Fibroblast of skin of left quadriceps (primary cell): ENCODE measurements at places on chromosomes 12 and 14.

DNA sequence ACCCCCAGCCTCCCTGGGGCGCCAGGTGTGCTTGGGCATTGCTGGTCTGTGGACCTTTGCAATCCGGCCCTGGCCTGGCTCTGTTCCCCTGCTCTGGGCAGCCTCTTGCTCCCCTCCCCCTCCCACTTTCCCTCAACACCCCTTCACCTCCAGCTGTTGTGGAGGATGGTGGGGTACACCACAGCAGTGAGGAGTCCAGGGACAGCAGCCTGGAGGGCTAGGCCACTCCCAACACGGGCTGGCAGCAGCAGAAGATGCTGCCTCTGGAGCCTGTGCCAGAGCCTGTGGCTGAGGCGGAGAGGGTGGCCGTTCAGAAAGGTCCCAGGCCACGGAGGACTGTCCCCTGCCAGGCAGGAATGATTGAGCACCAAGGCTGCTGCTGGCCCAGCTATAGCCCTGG, 7.6 kb downstream of the ZBTB42 start:
- no peak for DNase-seq

- no peak for DNase-seq
Observed at GRCh38 chr12:121365416-121366062, 13.3 kb upstream of the ANAPC5 start.

- no peak for DNase-seq
Observed at GRCh38 chr12:5534426-5535199, 102.7 kb downstream of the NTF3 start.

DNA sequence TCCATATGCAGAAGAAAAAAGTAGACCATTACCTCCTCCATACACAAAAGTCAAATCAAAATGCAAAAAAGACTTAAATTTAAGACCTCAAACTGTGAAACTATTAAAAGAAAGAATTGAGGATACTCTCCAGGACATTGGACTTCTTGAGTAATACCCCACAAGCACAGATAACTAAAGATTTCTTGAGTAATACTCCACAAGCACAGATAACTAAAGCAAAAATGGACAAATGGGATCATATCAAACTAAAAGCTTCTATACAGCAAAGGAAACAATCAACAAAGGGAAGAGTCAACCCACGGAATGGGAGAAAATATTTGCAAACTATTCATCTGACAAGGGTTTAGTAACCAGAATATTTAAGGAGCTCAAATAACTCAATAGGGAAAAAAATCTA, 427.9 kb downstream of the CCDC91 start:
- no peak for DNase-seq

GRCh38 chr12:113535100-113535499, 63.4 kb upstream of the LHX5 start:
- DNase-seq = no peak
